Muscle of arm (tissue), 14 donors: ENCODE measurements at places on chromosomes 1 and 21.
A peak's percentile ranks its signal among the peaks of the same experiment; 100 is the strongest.

- no peak for DNase-seq
Measured at GRCh38 chr1:221809091-221810029, 67.5 kb upstream of the DUSP10 start.

DNA sequence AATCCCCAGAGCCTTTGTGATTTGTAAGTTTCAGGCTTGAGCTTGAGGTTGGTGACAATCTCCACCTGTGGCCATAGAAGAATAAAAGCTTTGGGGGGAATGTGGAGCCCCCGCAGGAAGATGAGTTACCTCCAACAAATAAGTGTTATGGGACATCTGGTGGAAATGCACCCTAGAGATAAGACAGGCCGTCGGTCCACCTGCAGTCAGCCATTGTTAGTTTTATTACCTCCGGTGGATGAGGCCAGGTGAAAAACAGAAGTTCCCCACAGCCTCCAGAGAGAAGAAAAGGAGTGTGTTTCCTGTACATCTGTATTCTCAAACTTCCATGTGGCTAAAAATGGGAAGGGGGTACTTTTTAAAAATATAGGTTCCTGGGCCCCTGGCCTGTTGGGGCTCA lies 137.4 kb downstream of the KAZN start:
- DNase-seq, result no peak

- no peak for DNase-seq
Measured at GRCh38 chr21:44930543-44930981, 9.3 kb upstream of the SLX9 start.

DNA sequence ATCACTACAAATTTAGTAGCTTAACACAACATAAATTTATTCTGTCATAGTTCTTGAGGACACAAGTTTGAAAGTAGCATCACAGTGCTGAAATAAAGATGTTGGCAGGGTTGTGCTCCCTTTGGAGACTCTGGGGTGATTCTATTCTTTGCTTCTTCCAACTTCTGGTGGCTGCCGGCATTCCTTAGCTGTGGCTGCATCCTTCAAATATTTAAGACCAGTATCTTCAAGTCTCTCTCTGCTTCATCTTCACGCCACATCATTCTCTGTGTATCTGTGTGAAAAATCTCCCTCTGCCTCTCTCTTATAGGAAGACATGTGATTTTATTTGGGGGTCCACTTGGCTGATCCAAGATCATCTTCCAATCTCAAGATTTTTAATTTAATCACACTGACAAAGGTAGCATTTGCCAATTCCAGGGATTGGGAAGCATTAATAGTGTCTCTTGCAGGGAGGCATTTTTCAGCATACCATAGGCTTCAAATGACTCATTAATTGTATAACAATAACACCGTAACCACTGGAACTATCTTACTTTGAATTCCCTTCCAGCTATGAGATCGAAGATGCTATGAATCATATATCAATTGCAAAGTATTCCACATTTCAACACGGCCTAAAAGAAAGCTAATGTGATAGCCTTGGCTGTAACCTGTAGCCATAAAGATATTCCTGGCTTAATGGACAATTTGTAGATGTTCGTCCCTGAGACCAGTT lies 74.6 kb downstream of the DPT start:
- no peak for DNase-seq

- DNase-seq, result no peak
Measured at GRCh38 chr1:213969958-213970555, 17.7 kb upstream of the PROX1 start.

DNA sequence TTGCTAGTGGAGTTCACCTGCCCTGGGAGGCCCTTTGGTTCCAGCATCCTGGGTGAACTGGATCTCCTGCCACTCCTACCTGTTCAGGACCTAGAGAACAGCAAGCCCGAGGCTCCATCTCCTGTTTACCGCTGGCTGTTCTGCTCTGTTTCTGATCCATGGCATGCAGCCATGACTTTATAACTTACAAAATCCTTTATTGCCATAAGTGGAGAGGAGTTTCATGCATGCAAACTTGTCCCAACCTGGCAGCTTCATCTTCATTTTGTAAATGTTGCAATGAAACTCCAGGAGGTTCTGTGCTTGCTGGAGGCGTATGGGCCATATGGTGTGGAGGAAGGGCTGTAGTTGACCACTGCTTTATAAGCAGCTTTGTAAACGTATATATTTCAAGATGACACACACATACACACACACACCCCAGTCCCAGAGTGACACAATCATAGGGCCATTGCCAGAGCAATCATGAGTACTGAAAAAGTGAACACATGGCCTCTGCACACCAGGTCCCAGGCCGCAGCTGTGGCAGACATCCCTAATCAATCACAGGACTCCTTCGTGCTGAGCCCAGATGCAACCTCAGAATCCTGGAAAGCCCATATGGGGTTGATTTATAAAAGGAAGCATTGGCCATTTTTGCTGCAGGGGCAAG lies 69.0 kb downstream of the UBIAD1 start:
- peak; percentile 79 for DNase-seq

DNA sequence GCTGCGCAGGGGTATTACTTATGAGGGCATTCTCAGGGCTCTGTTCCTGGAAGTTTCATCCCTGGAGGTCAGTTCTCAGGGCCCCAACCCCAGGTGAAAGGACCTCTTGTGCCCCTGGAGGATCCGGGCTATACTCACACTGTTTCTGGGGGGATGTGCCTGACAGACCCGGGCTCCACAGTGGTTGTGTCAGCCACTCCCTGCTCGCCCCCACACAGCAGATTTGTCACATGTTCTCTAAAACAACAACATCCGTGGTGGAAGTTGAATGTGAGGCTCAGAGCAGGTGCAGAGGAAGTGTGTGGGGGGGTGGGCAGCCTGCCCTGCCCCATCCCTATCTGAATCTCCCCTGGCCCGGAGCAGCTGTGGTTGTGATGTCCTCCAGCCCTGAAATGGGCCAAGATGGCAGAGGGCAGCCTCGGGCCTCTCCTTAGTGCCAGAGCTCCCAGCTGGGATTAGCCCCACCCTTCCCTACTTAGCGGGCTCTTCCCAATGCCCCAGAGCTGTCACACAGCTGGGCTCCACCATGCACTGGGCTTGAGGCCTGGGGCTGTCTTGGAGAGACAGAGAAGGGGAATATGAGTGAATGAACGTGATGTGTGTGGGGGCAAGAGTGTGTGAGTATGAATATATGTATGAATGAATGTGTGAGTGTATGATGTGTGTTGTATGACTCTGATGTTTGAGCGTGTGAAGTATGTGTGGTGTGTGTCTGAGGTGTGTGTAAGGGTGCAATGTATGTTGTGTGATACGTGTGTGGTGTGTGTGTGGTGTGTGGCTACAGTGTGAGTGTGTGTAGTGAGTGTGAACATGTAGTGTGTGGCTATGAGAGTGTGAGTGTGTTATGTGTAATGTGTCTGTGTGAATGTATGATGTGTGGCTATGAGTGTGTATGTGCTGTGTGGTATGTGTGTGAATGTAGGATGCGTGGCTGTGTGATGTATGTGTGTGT lies 1.5 kb upstream of the FCMR start:
- no peak for DNase-seq

DNA sequence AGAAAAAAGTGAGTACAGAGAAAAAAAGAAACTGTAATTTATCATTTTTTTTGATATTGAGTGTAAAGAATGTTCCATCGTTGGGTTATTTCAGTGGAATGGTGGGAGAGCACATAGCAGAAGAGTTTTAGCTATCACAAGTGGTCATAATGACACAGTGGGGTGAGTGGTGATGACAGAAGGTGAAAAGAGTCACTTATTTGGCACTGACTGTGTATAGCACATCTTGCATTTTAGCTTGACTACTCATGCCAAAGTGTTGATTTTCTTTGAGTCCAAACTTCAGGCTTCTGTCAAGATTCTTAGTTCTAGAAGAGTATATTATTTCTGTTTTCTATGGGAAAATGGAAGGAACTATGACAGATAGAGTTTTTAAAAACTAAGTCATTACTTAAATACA lies 261.2 kb downstream of the GRIK1 start:
- no peak for DNase-seq

DNA sequence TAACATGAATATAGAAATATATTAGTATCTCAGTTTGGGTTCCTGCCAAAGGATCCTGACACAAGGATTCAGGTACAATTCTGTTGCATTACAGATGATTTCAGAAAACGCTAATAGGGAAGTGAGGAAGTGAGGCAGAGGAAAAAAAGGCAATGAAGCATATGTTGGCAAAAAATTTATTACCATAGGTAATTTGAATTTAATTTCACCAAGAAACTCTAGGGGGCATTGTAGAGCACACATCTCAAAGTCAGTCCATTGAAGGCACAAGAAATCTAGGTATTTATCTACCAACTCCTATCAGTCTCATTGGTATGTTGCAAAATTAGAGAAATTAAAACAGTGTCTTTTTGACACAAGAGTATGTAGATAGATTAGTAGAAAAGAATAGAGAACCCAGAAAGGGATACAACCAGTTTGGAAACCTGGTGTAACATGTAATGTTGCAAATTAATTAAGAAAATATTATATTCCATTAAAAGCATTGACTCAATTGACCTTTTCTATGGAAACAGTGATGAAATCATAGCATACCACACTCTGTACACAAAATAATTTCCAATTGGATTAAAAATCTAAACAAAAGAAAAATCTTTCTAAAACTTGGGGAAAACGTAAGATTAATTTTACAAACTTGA lies 104.9 kb upstream of the SNX7 start:
- no peak for DNase-seq

GRCh38 chr1:161913482-161914140 lies 110.1 kb downstream of the OLFML2B start:
- DNase-seq, result no peak

DNA sequence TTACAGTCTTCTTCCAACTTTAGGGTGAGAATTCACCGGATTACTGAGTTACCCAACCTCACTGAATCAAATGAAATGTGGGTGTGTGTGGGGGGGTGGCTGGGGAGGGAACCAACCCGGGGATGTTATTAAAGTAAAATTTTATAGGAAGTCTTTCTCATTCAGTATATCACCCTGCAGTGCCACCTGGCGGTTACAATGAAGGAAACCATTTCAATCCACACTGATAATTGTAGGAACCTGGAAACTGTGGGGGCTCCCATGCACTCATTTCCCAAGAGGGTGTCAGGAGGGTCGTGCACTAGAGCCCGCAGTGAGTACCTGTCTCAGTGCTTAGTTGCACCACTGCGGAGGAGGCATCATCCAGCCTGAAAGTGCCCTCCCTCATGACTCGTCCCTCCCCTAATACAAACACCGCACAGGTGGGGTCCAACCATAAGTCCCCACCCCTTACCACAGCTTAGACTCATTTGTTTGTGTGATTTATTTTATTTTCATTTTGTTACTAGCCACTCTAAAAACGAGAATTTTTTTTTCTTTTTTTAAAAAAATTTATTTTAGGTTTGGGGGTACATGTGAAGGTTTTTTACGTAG lies 29.1 kb upstream of the IGSF5 start:
- DNase-seq, result peak; percentile 40

- DNase-seq, result no peak
Measured at GRCh38 chr1:229263254-229263653, 7.7 kb upstream of the RAB4A start.

DNA sequence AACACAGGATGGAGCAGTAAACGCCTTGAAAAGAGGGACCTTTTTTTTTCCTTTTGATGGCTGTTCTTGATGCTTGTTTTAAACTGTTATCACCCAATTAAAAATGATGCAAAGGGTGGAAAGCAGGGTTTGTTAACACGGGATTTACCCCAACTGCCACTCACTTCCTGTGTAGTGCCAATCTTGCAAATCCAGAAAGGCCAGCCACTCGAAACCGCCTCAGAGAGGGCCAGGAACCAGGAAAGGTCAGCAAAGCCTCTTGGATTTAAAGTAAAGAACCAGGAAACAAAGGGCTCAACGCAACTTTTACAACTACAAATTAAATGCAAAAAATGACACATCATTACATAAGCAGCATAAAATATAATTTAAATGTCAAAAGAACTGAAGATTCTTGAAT lies 347.4 kb downstream of the PDE4B start:
- DNase-seq, result no peak

GRCh38 chr1:48120621-48121020 lies 101.9 kb upstream of the SLC5A9 start:
- no peak for DNase-seq

- DNase-seq, result no peak
Measured at GRCh38 chr1:230972855-230973271, 5.8 kb downstream of the TTC13 start.

DNA sequence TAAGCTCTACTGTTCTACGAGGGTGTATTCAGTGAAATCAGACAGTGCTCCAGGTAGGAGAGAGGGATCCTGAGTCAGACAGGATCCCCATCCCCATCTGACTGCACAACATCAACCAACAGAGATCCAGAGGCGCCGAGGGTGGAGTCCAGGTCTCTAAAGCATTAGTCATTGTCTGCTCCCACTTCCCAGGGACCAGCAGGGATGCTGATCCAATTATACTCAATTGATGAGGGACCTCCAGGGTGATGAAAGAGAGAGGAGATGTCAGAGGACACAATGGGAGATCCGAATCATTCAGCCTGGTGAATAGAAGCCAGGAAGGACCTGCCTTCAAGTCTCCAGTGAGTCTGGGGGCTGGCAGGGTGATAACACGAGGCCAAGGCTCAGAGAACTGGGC lies 39.5 kb upstream of the STMN1 start:
- DNase-seq, result no peak
